ENCODE measurements at places on chromosomes 13 and 19. TPM values are rescaled to one million over a fixed set of nuclear protein-coding genes. Genes with fewer than 3 reads are reported as not detected.

DNA sequence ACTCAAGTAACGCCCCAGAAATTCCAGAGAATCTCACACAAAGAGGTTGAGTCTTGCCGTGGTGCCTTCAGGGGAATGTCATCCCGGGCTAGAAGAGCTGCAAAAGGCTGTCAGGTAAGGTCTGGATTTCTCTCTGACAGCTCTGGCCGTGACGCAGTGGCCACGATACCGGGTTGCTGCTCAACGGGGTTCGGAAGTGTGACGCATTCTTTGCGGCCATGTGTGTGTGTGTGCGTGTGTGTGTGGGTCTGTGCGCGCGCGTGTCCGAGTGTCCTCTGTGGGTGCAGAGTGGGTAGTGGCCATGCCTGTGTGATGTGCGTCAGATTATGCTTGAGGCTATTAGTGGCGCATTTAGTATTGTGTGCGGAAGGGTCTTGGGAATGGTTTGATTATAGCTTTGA is 306 bp downstream of the ZNF540 start:
- no peak for DNase-seq

- DNase-seq, result no peak
Measured at GRCh38 chr13:48790199-48790598, 136.5 kb downstream of the CYSLTR2 start.

GRCh38 chr19:21028969-21029268 is 8.5 kb downstream of the ZNF430 start:
- DNase-seq, result no peak

GRCh38 chr13:76904507-76904906 is 18.3 kb upstream of the KCTD12 start:
- DNase-seq, result no peak

GRCh38 chr13:50915565-50915964 is 6.0 kb downstream of the RNASEH2B start:
- peak; percentile 75 for DNase-seq

GRCh38 chr19:14577885-14578427 is 4.9 kb upstream of the CLEC17A start:
- DNase-seq, result peak; percentile 88

- DNase-seq, result peak; percentile 42
Measured at GRCh38 chr19:55146705-55147273, 2.2 kb downstream of the TNNT1 start.

GRCh38 chr13:44906230-44906629 is 83.0 kb downstream of the NUFIP1 start:
- no peak for DNase-seq

- DNase-seq, result no peak
Measured at GRCh38 chr13:53237696-53238095, 209.1 kb downstream of the OLFM4 start.

DNA sequence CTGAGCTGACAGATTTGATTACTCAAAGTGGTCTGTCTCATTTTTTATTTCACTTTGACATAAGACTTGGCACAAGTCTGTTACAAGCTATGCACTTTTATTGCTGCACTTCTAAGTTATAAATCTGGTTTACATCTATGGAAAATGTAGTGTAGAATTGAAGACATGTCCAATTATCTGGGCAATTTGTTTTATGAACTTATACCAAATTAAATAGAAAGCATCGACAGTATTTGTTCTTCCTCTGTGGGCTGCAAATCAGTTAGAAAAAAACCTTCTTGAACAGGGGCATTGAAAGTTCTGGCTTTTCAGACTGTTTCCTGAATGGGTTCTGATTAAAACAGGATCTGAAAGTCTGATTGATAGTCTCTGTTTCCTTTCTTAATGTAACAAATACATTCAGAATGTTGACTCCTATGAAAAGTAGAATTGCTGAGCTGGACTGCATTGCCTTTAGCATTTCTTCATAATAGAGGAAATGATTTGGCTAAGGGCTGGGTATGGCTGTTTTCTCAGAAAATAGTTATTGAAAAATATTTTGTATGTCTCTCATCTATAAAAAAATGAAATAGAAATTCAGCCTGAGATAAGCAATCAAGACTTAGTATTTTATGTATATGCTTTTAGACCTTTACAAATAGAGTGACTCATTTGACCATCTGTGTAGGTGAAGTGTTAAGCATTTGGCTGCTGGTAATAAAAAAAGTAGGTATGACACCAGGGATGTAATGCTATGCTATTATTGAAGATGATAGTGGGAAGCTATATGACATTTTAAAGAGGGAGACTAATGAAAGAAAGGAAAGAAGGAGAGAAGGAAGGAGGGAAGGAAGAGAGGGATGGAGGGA is 210.9 kb upstream of the SPRY2 start:
- no peak for DNase-seq

TMEM150B gene
- not detected for total RNA-seq

URAD gene
- total RNA-seq, result not detected
